ENCODE measurements at places on chromosomes 13 and 19.

DNA sequence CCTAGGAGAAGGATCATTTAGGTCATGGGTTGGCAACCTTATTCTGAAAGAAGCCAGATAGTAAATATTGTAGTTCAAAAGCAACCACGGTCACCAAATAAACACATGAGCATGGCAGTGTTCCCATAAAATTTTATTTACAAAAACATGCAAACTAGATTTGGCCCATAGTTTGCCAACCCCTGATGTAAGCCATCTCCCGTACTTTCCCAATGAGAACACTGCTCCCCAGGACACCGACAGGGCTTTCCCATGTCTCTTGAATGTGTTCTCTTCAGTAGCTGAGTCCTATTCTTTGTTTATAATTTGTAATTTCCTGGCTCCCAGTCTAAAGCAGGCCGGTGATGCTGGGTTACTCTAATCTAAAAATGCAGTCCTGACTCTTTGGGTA is 239.6 kb downstream of the LHFPL6 start:
- no peaks in the 10 kb centered on the region for H3K36me3 ChIP-seq
- no peaks in the 10 kb centered on the region for H3K4me1 ChIP-seq
- peaks cover 1% of the 10 kb centered on the region for H3K27me3 ChIP-seq
- no peak overlapping the region for H3K4me3 ChIP-seq
- no peak for DNase-seq

DNA sequence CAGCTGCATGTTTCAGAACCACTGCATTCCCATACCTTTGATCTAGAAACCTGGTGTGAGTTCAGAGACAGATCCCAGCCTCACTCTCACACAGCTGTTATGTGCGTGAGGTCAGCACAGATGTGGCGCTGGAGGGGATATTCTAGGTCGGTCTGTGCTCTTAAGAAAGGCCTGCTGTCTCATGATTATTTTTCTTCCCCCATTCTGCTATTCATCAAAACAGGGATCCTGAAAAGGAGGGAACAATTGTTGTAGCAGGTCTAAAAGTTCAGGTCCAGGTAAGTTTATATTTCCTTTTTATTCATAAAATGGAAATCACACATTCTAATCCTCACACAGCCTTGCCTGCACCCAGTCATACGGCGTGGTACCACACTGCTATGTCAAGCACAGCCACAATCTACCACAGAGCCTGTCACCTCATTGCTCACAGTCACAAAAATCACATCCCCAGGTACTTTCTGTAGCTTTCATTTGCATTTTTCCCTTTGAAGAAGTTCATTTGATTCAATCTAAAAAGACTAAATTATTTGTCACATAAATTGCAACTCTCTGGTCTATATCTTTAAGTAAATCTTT is 867 bp downstream of the ZNF546 start:
- DNase-seq, result peak; percentile 28
- peak overlapping the region; percentile 99 for H3K4me3 ChIP-seq
- H3K27ac ChIP-seq, result peak overlapping the region; percentile 94
- peaks cover 36% of the 10 kb centered on the region for H3K4me1 ChIP-seq

DNA sequence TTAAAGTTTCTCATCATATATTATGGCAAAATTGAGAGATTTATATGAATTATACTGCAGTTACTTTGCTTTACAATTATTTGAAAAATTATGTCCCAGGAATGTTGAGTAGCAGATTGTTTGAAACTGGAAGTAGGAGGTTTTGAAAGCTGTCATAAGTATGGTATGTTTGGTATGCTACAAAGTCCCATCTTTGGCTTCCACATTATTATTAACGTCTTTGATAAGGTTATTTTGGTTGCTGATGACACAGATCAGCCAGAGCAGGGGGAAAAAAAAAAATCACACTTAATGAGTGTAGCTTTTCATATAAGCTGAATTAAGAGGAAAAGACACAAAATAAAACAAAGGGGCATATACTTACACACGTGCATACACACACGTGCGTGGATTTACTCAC is 130.1 kb downstream of the SLITRK1 start:
- no peak overlapping the region for H3K27ac ChIP-seq
- no peaks in the 10 kb centered on the region for H3K4me1 ChIP-seq
- DNase-seq, result no peak
- H3K4me3 ChIP-seq, result no peak overlapping the region
- no peaks in the 10 kb centered on the region for H3K27me3 ChIP-seq

- peaks cover 9% of the 10 kb centered on the region for H3K4me1 ChIP-seq
- no peak for DNase-seq
- H3K27me3 ChIP-seq, result peaks cover 28% of the 10 kb centered on the region
- H3K27ac ChIP-seq, result no peak overlapping the region
- H3K36me3 ChIP-seq, result no peaks in the 10 kb centered on the region
These were observed 39.8 kb downstream of the TNFRSF19 start for GRCh38 chr13:23609874-23610576.

- DNase-seq, result no peak
- no peak overlapping the region for H3K4me3 ChIP-seq
- no peak overlapping the region for H3K27ac ChIP-seq
- peaks cover 56% of the 10 kb centered on the region for H3K4me1 ChIP-seq
These were observed 52.3 kb downstream of the LRCH1 start for GRCh38 chr13:46605076-46605824.

DNA sequence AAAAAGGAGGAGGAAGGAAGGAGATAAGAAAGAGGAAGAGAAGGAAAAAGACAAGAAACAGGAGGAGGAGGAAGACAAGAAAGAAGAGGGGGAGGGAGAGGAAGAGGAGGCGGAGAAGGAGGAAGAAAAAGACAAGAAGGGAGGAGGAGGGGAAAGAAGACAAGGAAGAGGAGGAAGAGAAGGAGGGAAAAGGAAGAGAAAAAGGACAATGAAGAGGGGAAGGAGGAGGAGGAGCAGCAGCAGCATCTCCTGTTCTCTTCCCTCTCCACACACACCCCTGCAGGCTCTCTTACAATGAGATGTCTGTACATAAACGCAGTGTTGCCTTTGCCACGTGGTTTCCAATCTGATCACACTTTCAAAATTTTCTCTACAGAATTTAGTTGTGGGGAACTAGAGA is 66.6 kb downstream of the RUBCNL start:
- no peak overlapping the region for H3K27ac ChIP-seq
- peaks cover 16% of the 10 kb centered on the region for H3K4me1 ChIP-seq
- no peak overlapping the region for H3K4me3 ChIP-seq
- no peaks in the 10 kb centered on the region for H3K27me3 ChIP-seq
- peaks cover 2% of the 10 kb centered on the region for H3K36me3 ChIP-seq
- DNase-seq, result no peak

DNA sequence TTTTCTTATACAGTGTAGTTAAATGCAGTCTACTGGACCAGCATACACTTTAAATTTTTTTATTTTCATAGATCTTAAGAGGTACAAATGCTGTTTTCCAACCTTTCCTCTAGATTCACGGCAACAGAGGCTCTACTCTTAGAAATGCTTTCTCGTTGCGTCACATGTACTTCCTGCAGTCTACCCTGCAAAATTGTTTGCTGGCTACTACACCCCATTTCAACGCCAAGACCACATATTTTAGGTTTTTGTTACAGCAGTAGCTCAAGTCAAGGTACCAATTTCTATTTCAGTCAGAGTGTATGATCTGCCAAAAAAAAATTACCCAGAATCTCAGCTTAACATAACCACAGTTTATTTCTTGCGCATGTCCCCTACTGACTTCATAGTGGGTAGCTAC is 94.1 kb downstream of the TNFSF13B start:
- no peaks in the 10 kb centered on the region for H3K36me3 ChIP-seq
- no peak overlapping the region for H3K27ac ChIP-seq
- H3K4me3 ChIP-seq, result no peak overlapping the region
- no peak for DNase-seq
- H3K27me3 ChIP-seq, result peaks cover 1% of the 10 kb centered on the region

DNA sequence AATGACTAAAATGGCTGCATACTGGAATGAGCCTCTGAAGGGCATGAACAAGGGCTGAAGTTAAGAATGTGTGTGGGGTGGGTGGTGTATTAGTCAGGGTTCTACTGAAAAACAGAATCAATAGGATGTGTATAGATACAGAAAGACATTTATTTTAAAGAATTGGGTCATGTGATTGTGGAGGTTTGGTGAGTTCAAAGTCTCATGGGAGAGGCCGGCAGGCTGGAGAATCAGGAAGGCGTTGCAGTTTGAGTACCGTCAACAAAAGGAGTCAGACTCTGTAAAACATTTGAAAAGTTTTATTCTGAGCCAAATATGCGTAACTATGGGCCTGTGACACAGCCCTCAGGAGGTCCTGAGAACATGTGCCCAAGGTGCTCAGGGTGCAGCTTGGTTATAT is 24.5 kb upstream of the CYSLTR2 start:
- no peaks in the 10 kb centered on the region for H3K36me3 ChIP-seq
- H3K27me3 ChIP-seq, result no peaks in the 10 kb centered on the region
- H3K4me1 ChIP-seq, result no peaks in the 10 kb centered on the region
- H3K27ac ChIP-seq, result no peak overlapping the region
- no peak overlapping the region for H3K4me3 ChIP-seq

GRCh38 chr13:99062593-99062992 is 84.7 kb upstream of the DOCK9 start:
- H3K36me3 ChIP-seq, result peaks cover 46% of the 10 kb centered on the region
- no peak overlapping the region for H3K27ac ChIP-seq
- H3K27me3 ChIP-seq, result no peaks in the 10 kb centered on the region
- DNase-seq, result no peak
- H3K4me3 ChIP-seq, result no peak overlapping the region

GRCh38 chr19:12092065-12092867 is 27.7 kb downstream of the ZNF844 start:
- H3K27me3 ChIP-seq, result peaks cover 1% of the 10 kb centered on the region
- DNase-seq, result peak; percentile 69
- H3K4me1 ChIP-seq, result peaks cover 12% of the 10 kb centered on the region
- H3K4me3 ChIP-seq, result peak overlapping the region; percentile 73
- H3K36me3 ChIP-seq, result peaks cover 9% of the 10 kb centered on the region

DNA sequence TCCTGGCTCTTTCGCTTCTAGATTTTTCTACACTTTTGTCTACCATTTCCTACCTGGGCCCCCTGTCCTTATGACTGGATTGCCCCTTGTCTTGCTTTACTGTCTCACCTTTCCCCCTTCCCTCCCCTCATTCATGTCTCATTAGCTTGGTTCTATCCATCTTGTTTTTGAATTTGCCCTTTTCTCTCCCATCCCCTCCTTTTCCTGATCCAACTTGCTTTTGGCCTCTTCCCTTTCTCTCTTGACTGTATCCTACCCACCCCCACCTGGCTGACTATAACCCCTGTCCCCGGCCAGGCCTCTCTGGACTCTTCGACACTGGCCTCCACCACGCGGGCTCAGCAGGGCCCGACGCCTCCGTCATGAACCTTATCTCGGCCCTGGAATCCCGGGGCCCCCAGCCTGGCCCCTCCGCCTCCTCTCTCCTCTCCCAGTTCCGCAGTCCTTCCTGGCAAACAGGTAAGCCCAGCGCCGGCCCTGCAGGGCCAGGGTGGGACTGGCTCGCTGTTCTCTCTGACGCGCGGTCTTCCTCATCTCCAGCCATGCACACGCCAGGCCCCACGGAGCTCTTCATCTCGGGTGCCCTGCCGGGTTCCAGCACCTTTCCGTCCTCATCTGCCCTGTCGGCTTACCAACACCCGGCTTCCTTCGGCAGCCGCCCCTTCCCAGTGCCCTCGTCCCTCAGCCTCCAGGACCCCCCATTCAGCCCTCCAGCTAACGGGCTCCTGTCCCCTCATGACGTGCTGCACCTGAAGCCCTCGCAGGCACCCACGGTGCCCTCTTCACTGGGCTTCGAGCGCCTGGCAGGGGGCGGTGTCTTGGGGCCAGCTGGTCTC is 3.4 kb downstream of the PRR12 start:
- peak overlapping the region; percentile 81 for H3K27ac ChIP-seq
- peak overlapping the region; percentile 79 for H3K4me3 ChIP-seq
- peaks cover 31% of the 10 kb centered on the region for H3K4me1 ChIP-seq
- no peak for DNase-seq
- H3K27me3 ChIP-seq, result peaks cover 3% of the 10 kb centered on the region
- H3K36me3 ChIP-seq, result peaks cover 20% of the 10 kb centered on the region

GRCh38 chr19:42248270-42249148 is 6.1 kb upstream of the GSK3A start:
- no peak for DNase-seq
- no peaks in the 10 kb centered on the region for H3K27me3 ChIP-seq
- no peak overlapping the region for H3K27ac ChIP-seq
- H3K4me1 ChIP-seq, result peaks cover 51% of the 10 kb centered on the region
- no peak overlapping the region for H3K4me3 ChIP-seq

All from activated CD4-positive, alpha-beta memory T cell treated with anti-CD3 and anti-CD28 coated beads, Interleukin-2, amount 10 ng/mL, durations not matched to agents 7 days and 5 days (primary cell).